Activated CD4-positive, alpha-beta T cell treated with anti-CD3 and anti-CD28 coated beads for 36 hours (primary cell): ENCODE measurements at places on chromosomes 4 and X. TPM values are rescaled to one million over a fixed set of nuclear protein-coding genes. Genes with fewer than 3 reads are reported as not detected.

NOX1 gene
- total RNA-seq = not detected

GRCh38 chr4:4689694-4690440 is 148.0 kb upstream of the STX18 start:
- no peak overlapping the region for H3K27ac ChIP-seq
- H3K27me3 ChIP-seq = no peaks in the 10 kb centered on the region
- no peaks in the 10 kb centered on the region for H3K4me1 ChIP-seq
- H3K4me3 ChIP-seq = no peak overlapping the region
- peak; percentile 16 for DNase-seq

KCTD8 gene
- not detected for total RNA-seq

DNA sequence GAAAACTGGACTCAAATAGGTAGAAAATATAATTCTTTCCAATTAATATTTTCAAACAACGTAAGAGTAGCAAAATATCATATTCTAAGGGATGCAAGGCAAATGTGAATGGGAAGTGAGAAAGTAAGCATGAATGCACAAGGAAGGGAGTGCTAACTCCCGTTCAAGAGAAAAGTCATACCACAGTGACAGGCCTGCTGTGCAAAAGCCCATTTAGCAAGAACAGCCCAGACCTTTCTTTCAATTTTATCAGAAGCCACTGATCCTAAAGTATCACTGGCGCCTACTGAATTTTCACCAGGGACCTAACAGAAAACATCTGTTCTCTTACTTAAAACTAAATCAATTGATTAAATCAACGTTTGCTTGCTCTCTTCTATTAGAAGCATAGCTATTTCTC is 157.9 kb upstream of the DKK2 start:
- DNase-seq = no peak
- H3K27me3 ChIP-seq = peaks cover 4% of the 10 kb centered on the region
- no peak overlapping the region for H3K4me3 ChIP-seq
- no peaks in the 10 kb centered on the region for H3K4me1 ChIP-seq
- H3K27ac ChIP-seq = no peak overlapping the region

DNA sequence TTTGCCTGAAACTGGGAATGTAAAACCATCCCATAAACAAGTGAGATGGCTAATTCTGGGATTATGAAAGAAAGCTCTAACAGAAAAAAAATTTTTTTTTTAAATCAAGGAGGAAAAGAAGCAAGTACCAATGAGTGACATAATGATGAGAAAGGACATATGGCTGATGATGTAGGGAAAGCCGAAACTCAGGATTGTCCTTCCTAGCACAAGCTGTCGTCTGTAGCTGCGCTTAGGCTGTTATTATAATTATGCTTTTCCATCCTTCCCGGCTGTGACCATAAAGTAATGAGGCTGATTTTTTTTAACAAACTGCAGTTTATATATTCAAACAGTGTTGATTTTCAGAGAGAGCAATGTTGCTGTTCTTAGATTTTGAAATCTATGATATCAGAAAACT is 209.8 kb upstream of the NOCT start:
- no peak overlapping the region for H3K4me3 ChIP-seq
- no peaks in the 10 kb centered on the region for H3K36me3 ChIP-seq
- H3K27ac ChIP-seq = no peak overlapping the region
- peaks cover 21% of the 10 kb centered on the region for H3K27me3 ChIP-seq
- H3K4me1 ChIP-seq = no peaks in the 10 kb centered on the region

GRCh38 chr4:70518716-70519115 is 347 bp downstream of the AMTN start:
- no peak overlapping the region for H3K4me3 ChIP-seq
- no peaks in the 10 kb centered on the region for H3K36me3 ChIP-seq
- H3K4me1 ChIP-seq = no peaks in the 10 kb centered on the region
- peaks cover 6% of the 10 kb centered on the region for H3K27me3 ChIP-seq
- H3K27ac ChIP-seq = no peak overlapping the region
- no peak for DNase-seq
